ENCODE measurements at places on chromosomes 1 and 21.

DNA sequence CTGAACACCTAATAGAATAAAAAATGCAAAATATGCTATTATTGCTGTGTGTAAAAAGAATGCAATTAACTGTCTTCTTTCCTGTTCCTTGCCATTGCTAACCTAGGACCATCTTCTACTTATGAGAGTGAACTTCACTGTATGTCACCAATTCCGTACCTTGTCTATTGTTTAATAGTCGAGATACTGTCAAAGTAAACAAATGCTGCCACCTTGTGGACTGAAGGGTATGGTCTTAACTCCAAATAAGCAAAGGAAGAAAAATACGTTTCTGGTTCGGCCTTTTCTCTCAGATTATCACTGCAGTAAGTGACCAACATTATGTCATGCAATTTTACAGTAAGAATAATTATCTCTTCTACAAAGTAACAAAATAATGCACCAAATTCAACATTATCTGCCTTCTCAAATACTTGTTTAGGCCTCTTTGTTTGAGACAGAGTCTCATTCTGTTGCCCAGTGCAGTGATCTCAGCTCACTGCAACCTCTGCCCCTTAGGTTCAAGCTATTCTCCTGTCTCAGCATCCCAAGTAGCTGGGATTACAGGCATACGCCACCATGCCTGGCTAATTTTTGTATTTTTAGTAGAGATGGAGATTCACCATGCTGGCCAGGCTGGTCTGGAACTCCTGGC, 133.4 kb downstream of the COP1 start:
- DNase-seq = peak; percentile 21

DNA sequence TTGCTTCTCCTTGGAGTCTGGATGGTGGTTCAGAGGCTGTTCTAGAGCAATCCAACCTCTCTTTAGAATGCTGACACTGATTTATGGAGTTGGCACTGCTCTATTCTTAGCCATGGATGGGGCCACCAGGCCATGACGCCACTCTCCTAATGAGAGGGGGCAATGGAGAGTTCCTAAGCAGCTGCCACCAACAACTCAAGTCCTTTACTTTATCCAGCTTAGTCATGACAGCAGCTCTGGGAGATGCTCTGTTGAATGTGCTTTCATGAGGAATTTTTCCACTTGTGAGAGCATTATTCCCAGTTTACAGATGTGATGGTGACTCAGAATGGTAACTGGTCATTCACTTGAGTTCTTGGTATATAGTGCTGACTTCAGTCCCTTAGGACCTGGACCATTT, 366.3 kb downstream of the HHAT start:
- DNase-seq = no peak

GRCh38 chr21:34367320-34367935, 3.6 kb downstream of the KCNE2 start:
- DNase-seq = peak; percentile 34

- DNase-seq = peak; percentile 45
These were observed 1.0 kb downstream of the GALNT2 start for GRCh38 chr1:230067871-230068620.

GRCh38 chr1:6243053-6243834, 735 bp upstream of the HES3 start:
- no peak for DNase-seq

DNA sequence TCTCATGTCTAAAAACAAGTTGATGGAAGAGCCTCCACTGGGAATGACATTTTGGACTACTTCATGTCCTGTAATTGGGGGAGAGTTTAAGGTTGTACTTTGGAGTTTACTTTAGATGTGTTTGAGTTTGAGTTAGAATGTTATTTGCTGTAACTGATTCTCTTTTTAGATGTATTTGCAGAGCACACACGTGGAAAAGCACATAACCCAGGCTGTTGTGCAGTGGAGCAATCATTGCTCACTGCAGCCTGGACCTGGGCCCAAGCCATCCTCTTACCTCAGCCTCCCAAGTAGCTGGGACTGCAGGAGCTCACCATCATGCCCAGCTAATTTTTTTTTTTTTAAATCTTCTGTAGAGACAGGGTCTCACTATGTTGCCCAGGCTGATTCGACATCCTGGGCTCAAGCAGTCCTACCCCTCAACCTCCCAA, 36.7 kb upstream of the SH3D21 start:
- DNase-seq = no peak

DNA sequence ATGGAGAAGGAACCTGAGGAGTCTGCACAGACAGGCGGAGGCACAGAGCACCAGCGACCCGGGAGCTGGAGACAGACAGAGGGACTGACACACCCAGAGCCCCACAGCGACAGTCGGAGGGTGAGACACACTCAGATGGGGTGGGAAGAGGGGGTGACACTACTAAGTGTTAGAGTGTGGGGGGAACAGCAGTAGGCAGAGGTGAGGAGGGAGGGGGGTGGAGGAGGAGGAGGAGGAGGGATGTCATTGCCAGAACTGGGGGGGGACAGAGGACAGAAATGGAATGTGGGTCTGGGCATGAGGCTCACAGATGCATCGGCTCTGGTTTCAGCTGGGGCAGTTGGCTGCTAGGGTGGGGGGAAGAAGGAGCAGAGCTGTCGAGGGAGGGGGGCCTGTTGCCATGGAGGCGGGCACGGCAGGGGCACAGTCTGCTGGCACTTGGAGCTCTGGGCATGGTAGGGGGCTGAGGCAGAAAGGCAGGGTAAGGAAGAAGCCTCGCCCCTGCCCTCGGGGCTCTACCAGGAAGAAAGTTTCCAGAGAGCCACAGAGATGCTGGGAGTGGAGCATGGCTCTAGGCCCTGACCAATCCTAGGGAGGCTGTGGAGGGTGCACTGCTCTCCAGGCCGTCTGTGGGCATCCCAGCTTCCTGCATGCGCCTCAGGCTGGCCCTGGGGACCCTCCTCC, 37.3 kb downstream of the AHDC1 start:
- no peak for DNase-seq

DNA sequence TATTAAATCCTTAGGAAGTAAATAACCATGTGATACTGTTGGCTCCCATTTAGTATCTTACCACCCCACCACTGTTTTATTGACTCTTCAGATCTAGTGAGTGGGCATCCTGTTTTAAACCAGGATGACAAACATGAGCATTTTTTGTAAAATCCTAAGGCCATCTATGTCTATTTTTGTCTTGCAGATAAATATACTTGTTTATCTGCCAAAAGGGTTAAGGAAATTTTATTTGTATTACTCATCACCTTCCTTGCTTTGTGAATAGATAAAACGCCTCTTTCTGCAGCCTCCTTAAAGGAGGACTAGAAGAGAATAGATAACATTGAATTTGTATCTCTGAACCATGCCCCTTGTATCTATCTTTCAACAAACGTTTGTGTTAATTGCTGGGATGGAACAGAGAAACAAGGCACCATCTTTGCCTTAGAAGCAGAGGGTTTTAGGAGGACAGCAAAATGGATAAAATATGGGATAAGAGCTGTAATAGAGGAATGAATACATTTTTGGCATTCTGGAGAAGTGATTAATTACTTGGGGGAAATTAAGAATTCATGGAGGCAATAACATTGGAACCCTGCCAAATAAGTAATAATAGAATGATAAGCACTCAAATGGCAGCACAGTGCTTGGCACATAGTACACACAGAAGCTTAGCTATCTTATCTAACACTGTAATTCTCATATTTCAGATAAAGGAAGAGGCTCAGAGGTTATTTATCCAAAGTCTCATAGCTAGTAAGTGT, 14.7 kb downstream of the YTHDF2 start:
- no peak for DNase-seq

- DNase-seq = no peak
These were observed 7.9 kb upstream of the GNPAT start for GRCh38 chr1:231232870-231233734.

GRCh38 chr21:35162831-35163230, 113.7 kb upstream of the RUNX1 start:
- DNase-seq = no peak

DNA sequence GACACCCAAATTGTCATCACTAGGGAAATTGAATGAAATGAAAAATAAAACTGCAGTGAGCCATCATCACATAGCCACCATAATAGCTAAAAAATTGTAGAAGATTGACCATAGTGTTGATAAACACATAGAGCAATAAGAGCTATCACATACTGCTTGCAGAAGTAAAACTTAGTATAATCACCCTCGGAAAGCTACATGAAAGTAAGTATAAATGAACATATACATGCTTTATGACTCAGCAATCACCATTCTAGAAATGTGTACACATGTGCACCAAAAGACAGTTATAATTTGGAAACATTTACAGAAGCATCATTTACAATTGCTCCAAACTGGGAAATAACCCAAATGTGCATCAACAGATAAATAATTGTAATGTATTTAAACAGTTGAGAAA, 153.1 kb upstream of the LRRC7 start:
- no peak for DNase-seq

- DNase-seq = no peak
These were observed 89.9 kb downstream of the CD247 start for GRCh38 chr1:167428395-167428794.

GRCh38 chr1:205774198-205775014, 876 bp downstream of the RAB29 start:
- DNase-seq = peak; percentile 55

DNA sequence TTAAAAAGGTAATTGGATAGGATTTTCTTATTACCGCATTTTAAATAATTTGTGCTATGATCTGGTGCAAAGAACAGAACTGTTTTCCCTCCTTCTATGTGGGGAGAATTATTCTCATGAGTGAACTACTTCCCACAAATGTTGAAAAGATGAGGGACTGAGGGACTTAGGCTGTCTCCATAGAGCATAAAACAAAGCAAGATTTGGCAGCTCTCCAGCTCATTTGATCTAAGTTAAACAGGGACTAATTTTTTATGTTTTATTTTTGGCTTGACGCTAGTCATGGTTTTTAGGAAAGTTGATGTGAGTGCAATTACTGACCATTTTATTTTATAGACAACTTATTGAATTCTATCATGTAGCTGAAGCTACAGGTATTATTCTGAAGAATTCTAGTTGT, 362.3 kb downstream of the HLX start:
- no peak for DNase-seq

DNA sequence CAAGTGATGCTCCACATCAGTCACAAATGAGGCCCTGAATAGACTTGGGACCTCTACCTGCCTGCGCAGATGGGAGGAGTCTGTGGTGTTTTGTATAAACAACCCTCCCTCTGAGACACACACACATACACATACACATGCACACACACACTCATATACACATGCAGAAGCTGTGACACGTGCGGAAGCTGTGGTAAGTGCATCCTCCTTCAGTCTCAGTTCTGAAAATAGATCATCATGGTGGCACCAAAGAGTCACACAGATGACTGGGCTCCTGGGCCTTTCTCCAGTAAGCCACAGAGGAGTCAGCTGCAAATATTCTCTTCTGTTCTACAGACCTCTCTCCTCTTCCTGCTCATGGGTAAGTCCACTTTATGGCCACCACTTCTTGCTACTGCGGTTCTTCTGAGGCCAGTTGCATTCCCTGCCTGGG, at the start of gene LY9:
LY9 (plus strand) TSS at position 224 of the 433 bp plus-strand sequence; CDS start at position 238, 14 bp downstream.
- peak; percentile 68 for DNase-seq

- peak; percentile 66 for DNase-seq
These were observed 4.1 kb downstream of the EIF2D start for GRCh38 chr1:206608108-206608698.

- DNase-seq = no peak
These were observed 1.7 kb downstream of the DCAF8 start for GRCh38 chr1:160260406-160261382.

DNA sequence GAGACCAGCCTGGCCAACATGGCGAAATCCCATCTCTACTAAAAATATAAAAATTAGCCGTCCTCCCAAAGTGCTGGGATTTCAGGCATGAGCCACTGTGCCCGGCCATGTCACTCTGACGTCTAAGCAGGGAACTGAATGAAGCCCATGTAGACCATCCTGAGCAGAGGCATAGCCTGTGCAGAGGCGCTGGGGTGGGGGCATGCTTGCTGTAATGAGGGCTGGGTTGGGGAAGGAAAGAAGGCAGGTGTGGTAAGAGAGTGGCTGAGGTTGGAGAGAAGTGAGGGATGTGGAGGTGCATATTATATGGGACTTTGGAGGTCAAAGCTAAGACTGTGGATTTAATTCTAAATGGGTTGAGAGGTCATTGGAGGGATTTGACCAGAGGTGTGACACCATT, 47.1 kb upstream of the SCMH1 start:
- no peak for DNase-seq

DNA sequence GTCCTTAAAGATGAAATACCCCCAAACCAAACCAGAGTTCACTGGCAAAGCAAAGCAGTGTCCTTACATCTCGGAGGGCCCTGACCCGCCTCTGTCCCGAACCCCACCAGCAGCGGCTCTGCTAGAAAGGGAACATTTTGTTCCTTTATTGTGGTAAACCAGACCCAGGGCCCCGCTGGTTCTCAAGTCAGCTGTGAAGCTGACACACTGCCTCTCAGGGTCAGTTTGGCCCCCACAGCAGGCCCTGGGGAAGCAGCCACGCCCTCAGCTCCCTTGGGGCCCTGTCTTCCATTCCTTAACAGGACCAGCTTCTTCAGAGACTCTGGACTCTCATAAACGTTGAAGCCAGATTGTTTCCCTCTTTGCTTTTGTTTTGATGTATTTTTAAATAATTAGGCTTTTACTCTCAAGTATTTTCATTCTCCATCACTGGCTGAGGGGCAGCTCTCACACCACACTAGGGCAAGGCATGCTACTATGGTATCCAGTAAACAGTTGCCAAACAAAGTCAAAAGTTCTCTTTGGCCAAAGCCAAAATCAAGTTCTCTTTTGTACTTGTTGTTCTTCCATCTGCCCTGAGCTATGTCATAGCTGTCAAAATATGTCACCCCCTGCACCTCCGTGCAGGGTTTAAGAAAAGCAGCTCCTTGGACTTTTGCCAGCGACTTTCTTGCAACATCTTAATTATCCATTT, 61.1 kb upstream of the ANGPTL1 start:
- DNase-seq = no peak

DNA sequence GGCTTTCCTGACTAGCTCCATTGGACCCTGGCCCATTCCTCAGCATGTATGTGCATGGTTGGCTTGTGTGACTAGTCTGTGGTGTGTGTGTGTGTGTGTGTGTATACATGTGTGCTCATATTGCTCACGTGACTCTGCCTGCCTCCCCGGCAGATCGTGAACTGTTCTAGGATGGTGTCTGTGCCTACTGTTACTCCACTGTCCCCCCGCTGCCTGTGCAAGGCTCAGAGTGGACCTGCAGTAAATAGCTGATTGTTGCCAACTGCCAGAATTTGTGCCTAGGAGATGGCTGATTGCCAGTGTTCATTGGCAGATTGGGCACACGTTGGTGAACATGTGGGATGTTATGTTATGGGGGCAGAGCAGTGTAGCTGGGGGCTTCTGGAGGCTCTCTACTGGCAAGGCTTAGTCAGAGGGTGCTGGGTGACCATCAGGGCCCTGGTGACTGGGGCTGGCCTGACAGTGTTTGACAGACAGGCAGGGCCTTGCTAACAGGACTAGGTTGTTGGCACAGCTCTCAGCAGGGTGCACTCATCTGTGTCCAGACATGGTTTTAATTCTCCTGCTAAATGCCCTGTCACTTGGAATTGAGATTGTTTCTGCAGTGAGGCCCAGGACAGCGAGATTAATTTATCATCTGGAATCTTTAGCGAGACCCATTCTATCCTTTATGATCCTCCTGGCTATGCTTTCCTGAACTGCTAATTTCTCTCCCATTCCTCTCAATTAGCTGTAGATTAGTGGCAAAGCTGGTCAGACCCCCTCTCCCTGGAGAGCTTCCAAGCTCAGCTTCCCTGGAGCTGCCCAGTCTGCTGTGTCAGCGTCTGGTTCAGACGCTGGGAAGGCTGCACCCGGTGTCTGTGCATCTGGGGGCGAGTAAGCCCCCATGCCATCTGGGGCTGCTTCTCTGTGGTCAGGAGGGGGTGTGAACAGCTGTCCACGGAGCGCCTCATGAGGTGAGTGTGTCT, 20.8 kb downstream of the SLC6A17 start:
- no peak for DNase-seq

GRCh38 chr1:167332503-167332902, 111.8 kb downstream of the POU2F1 start:
- DNase-seq = no peak

- no peak for DNase-seq
These were observed 19.7 kb upstream of the LAPTM5 start for GRCh38 chr1:30777060-30777903.

Data from activated CD4-positive, alpha-beta T cell treated with anti-CD3 and anti-CD28 coated beads, Interleukin-2, amount 50 U/mL, for 48 hours (primary cell).